K562 (cell line): ENCODE measurements at places on chromosomes 5 and 9.

- DNase-seq, result no peak
Measured at GRCh38 chr5:53965459-53965858, 344.9 kb downstream of the ARL15 start.

- DNase-seq, result no peak
Measured at GRCh38 chr5:14417276-14417730, 164.3 kb upstream of the OTULINL start.

DNA sequence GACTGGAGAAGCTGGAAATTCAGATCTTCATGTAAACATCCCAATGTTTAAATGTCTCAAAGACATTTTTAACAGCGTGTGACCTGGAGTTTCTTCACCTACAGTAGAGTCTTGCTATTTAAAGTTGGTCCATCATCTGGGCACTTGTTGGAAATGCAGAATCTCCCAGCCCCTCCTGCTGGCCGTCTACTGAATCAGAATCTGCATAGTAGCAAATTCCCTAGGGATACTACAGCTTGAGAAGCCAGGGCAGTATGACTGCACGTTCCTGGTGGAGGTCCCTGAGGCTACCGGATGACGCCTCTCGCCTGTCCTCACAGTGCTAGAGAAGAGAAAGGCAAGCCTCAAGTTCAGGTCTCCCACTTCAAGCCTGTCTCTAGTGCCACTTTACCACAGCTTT lies 15.7 kb downstream of the SAP30L start:
- no peak for DNase-seq

GRCh38 chr9:91727316-91727861 lies 222.6 kb downstream of the ROR2 start:
- peak; percentile 69 for DNase-seq

DNA sequence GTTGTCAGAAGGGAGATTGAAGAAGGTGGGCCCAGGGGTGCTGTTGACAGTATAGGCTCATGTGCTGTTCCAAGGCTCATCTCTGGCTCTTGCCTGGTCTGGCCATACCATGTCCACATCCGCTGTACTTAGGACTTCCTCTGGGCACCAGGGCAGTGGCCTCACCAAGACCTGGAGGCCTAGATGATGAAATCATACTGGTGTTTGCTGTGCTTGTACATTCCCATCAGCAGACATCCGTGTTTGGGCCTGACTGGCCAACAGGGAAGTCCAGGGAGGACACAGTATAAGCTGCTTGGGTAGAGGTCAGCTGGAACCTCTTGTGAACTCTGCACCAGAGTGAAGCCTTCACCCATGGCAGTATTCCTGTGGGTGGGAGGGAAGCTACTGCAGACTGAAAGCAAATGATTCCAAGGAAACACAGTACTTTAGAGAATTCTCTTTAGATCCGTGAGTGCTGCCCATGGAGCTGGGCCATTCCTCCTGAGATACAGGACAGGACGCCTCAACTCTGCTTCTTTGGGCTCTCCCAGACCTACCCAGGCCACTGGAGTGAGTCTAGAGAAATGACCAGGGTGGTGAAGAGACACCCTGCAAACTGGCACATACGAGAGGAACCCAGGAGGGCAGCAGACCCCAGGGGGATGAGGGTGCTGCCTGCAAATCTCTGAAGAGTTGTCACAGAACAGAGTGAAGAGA lies 22.5 kb downstream of the POLR1E start:
- no peak for DNase-seq

GRCh38 chr5:95221234-95221633 lies 63.7 kb downstream of the MCTP1 start:
- no peak for DNase-seq

GRCh38 chr5:8700222-8700621 lies 831.3 kb downstream of the MTRR start:
- no peak for DNase-seq

GRCh38 chr9:131840220-131840619 lies 100.3 kb upstream of the RAPGEF1 start:
- DNase-seq, result peak; percentile 32

DNA sequence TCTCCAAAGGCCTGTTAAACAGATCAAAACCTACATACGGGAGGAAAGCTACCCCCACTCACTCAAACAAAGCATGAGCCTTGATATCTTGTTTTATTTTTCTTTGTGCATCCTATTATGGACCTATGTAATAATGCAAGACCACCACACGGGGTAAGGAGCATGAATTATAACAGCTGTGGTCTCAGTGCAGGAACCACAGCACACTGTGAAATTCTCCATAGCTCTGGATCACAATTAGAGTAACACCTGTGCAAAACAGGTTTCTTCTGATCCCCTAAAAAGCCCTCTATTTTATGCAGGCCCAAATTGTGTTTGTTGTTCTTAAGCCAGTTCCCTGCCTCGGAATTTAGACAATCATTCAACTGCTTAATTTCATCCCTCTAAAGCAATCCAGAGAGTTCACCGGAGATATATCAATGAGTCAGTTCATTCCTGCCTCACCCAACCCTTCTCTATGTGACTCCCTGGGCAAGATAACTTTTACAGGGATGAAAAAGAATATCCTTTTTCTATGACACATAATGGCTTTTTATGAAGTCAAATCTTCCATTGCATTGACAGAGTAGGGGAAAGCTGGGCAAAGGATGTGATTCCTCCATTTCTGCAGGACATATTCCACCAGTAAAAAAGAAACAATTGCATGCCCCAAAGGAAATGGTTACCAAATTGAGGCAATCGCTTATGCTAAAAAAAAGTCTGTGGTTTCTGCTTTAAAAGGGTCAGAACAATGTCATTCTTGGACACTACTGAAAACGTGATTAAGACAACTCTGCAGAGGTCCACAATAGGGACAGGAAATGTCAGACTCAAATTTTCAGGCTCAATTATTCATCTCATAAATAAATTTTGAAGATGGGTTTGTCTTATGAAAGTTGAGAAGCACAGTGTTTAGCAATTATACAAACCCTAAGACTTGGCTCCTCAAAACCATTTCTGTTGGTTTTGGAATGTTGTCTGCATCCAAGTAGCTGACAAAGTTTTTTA lies 41.6 kb upstream of the FST start:
- no peak for DNase-seq

DNA sequence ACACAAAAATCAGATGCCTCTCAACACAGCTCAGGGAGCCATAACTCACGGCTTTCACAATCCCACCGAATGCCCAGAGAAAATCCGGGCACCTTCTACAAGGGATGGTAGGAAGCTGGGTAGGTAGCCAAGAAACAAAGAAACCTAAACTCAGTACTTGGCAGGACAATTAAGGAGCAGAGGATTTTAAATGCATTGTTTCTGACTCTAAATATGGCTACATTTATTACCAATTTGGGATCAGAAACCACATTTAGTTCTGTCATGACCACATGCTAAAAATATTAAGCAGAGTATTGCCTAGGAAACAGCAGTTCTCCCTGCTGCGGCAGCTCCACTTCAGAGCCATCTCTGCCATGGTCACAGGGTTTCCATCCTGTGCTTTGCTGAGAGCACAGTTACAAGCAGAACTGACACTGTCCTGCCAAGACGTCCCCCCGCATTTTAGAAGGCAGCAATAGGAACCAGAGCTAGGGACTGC lies 57.5 kb downstream of the SIL1 start:
- no peak for DNase-seq

DNA sequence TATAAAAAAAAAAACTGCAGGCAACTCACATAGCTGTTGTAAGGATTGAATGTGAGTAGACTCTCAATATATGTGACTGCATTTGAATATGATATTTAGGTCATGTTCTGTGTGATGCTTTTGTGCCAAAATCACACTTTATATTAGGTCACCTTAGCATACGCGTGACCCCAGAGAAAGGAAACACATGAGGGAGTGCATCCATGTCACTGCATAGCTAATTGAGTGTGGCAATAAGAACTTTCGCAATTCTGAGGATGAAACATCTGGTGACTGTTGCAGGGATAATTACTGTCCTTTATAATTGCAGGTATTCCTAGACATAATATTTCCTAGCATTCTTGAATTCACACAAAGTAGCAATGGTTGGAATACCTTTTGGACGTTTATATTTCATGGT lies 459.5 kb upstream of the KLF4 start:
- DNase-seq, result no peak

- DNase-seq, result no peak
Measured at GRCh38 chr5:108801301-108801700, 53.6 kb downstream of the FER start.

DNA sequence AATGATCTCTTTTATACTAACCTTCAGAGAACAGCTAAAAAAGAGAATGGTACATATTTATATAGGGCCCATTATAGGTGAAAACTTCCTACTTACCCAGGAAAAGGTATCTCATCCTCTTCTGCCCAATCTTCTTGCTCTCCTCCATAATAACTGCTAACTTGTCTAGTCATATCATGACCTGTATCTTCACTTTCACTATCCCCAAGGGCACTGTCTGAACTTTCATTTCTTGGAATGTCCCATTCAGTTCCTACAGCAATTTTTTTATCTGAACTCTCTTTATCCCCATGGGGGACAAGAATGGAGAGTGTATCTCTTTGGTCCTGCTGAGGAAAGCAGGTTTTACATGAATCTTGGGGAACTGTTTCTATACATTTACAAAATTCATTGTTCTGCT lies 36.4 kb upstream of the RAPGEF6 start:
- DNase-seq, result no peak

DNA sequence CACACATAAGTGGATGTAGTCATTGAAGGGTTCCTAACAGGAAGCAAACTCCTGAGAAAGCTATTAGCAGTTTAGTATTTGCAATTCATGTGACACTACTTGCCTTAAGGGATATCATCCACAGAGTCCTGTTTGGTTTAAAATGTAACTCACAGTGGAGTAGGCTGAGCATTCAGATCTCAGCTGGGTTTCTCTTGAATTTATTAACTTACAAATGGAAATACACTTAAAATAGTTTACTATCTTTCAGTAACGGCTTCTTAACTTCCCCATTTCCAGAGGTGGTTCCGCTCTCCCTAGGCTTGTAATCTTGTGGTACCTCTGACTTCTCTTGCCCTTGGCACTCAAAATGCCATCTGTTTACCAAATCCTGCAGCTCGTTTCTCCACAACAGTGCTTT lies 660.7 kb upstream of the ADAMTS16 start:
- no peak for DNase-seq

DNA sequence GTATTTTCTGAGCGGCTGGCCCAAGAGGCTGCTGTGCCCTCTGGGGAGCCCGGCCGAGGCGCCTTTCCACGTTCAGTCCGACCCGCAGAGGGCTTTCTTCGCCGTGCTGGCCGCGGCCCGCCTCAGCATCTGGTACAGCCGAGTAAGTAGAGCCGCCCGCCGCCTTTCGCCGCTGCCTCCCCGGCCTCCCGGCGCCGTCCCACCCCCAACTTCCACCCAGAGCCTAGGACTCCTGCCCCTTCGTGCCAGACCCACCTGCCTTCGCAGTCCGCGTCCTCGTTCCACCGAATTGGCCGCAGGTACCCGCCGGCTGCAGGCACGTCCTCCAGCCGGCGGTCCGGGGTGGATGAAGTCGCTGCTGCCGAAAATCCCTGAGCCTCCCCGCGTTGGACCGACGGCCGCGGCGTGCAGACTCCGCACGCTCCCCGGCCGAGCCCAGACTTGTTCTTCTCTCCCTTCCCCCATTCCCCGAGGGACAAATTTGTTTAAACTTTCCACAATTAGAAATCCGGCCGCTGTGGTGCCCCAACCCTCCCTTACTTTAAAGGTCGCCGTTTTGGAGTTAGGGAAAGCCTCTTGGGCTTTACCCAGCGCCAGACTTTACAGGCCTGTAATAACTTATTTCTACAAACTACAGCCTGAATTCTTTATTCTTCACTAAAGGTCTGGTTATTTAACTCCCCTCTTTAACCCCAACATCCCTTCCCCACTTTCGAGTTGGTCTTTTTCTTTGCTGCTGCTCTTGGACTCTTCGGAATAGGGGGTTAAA lies 589 bp downstream of the RIC1 start:
- DNase-seq, result peak; percentile 15

DNA sequence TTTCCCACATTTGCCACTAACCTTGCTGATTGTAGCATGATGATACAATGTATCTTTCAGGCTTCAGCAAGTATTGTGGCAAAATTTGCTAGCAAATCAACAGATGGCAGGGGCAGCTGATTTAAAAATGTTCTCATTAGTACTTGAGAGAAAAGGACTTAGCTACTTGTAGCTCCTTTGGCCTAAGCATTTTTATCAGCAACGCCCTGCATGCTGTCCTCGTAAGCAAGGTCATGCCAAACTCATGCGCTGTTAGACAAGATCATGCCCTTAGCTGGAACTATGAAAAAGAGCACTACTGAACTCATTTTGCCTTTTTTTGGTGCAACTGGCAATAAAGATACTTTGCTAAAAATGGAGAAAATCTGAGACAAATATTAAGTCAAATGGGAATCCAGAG lies 197.1 kb downstream of the ICE1 start:
- no peak for DNase-seq

DNA sequence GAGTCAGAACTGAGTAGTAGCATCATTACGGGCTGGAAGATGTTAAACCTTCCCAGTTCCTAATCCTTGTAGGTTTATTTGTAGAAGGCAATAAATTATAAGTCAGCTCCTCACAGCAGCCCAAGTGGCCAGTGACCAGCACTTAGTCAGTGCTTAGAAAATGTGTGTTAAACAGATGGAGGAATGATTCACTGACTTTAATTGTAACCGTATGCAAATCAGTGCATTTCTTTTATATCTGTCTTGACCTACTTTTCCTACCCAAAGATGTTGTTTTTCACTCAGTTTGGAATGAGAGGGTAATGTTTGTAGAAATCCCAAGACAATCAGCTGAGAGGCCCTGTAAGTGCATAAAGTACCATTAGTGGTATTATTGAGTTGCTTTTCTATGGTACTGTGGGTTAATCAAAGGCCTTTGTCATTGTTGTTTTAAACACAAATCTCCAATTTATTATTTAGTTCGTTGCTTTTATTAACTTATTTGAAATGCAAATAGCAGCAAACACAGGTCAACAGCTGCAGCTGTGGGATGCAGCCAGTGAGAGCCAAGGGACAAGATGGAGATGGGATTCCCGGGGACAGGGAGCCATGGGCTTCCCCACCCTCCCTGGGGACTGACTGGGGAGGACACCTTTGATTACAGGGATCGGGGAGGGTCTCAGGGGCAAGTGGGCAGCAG lies 49.8 kb downstream of the MAP1B start:
- no peak for DNase-seq

GRCh38 chr5:44952376-44952775 lies 143.6 kb downstream of the MRPS30 start:
- peak; percentile 40 for DNase-seq

- DNase-seq, result no peak
Measured at GRCh38 chr5:43036409-43036808, 3.7 kb downstream of the ANXA2R start.

DNA sequence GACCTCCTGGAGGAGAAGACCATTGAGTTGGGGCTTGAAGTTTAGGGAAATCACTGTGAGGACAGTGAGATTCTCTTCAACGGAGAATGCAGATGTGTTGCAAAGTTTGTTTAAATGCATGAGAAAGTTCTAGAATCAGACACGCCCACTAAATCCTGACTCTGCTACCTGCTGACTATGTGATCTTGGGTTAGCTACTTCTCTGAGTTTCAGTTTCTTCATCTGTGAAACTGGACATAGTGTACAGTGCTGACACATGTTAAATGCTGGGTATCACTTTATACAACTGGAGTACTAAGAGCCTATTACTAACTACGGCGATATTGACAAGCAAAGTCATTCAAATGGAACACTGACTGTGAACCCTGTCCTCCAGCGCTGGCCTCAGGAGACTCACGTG lies 255.5 kb downstream of the HSPA4 start:
- no peak for DNase-seq

- DNase-seq, result peak; percentile 44
Measured at GRCh38 chr9:124839612-124840299, 13.5 kb upstream of the WDR38 start.

- no peak for DNase-seq
Measured at GRCh38 chr5:85340790-85341189, 956.1 kb upstream of the EDIL3 start.
